Activated CD4-positive, CD25-positive, alpha-beta regulatory T cell treated with anti-CD3 and anti-CD28 coated beads, Interleukin-2, amount 50 U/mL, for 72 hours (primary cell): ENCODE measurements at places on chromosomes 7 and 10.

- no peak for DNase-seq
Measured at GRCh38 chr7:118664498-118664897, 440.0 kb downstream of the ANKRD7 start.

GRCh38 chr7:19095353-19095860 lies 22.0 kb downstream of the TWIST1 start:
- DNase-seq, result no peak

DNA sequence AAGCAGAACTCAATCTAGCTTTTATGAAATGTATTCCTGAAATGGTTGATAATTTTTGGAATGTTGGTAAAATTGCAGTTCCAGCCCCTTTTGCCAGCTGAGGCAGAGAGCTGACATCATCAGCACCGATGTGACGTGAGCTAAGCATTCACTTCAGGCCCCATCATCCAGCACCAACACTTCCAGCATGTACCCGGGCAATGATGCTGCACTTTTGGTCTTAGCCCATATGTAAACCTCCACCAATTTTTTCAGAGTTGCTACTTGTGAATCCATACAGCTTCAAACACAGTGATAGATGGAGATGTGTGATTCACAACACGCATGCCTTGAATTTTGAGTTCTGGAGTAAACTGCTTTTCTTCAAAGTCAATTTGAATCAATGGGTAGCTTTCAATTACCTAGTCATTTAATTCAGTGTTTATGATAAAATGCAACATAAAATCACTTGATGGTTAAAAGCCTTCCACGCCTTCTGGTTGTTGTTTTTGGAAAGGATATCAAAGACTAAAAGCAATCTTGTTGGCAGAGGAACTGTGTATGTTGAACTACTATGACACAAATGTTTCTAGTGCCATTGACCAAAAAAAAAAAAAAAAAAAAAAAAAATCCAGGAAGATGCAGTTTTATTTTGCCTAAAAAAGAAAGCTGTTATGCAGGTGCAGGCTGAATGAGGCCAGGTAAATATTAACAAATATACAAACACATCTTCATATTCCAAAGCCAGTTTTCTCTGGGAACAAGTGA lies 73.9 kb downstream of the NRP1 start:
- no peak for DNase-seq

DNA sequence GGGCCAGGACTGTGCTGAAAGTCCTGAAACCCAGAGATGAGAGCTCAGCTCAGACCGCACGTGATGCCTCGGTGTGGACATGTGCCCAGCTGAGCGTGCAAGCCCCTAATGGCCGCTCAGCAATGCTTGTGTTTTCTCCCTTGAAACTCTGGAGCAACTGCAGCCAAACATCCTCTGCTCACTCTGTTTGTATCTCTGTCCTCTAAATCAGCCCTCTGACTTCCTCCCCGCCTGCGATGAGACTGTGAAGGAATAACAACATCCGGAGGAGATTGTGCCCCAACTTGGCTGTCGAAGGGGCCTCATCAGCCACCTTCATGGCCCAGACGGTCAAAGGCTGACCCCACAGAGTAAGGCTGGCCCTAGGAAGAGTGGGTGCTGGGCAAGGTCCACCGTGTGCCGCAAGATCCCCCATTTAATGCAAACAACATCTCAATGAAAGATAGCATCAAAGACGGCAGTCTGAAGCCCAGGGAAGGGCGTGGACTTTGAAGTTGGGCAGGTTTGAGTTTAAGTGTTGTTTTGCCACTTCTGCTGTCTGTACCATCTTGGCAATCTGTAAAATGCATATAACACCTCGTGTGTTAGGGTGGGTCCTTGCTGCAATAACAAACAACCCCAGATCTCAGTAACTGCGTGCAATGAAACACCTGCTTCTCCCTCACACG lies 39.9 kb downstream of the CALML3 start:
- DNase-seq, result no peak

DNA sequence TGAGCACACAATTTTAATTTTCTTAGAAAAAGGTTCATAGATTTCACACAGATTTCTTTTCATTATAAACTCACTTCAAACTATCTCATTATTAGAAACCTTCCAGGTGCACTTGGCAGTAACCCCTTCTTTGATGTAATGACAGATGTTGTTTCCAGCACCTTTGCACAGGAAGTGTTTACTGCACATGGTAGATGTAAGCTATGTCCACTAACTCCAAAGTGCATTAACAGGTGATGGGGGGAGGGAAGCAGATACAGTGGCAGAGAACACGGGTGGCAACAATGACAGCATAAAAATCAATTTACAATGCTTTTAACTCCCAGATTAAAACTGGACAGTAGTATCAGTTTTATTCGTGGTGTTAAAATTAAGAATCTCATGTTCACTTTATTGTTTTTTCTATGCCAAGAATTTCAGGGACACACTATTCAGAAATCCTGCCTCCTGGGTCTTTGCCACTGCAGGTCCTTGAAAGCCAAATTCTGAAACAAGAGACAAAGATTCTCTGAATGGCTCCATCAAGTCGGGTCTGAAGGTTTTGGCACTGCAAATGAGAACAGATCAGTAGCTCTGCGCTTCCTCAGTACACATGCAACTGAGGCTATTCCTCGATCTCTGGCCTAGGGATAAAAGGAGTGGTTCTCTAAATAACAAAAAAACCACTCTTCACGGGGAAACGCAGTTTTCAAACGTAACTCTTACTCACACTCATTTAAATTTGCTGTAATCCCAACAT lies 187.7 kb downstream of the JAZF1 start:
- DNase-seq, result no peak

DNA sequence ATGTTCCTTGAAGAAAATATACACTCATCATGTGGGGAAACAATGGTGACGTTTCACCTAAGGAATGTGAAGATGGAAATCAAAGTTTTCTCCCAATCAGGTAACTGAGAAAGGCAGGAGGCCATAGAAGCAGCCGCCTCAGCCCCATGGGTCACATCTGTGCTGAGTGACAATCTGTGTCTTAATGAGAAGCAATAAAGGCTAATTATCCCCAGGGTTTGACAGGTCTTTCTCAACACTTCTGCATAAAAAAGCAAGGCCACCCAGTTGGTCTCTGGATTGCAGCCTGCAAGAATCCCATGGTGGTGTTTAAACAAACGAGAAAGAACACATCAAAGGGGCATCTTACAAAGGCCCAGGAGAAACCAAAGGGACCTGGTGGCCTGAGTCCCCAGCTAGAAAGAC lies 91.1 kb upstream of the TNS3 start:
- no peak for DNase-seq
